SW 1271 (cell line): ENCODE measurements at places on chromosomes 2 and 18.

GRCh38 chr2:236604575-236605344 lies 35.1 kb downstream of the ACKR3 start:
- DNase-seq: no peak

DNA sequence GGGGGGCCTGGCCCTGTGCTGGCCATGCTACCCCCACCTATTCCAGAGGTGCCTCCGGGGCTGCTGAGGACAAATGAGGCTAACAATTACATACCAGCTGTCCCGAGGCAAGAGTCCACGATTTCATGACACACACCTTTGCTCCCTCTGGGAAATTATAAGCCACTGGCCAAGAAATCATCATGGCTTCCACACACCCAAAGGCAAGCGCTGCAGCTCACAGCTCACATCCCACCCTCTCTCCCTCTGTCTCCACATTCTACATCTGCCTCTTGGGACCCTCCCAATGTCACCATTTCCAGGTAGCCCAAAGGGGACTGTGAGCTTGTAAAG lies 134.4 kb downstream of the HDAC4 start:
- DNase-seq: no peak

- no peak for DNase-seq
These were observed 30.2 kb upstream of the IL1R2 start for GRCh38 chr2:101961338-101962191.

DNA sequence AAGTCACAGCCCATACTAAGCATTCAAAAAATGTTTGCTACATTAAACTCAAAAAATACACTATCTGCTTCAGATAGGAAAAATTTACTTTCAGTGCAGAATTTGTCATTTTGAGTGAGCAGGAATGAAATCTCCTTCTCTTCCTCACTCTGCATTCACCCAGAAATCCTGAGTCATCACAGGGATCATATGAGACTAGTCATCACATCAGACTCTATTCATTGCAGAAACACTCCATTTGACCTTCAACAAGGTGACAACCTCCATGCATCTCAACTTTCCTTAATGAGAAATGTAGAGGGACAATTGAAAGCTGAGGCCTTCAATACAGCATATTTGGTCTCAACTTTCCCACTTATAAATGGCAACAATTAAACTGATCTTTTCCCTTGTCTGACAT lies 130.4 kb upstream of the CYP26B1 start:
- DNase-seq: no peak
